T-helper 17 cell (primary cell): ENCODE measurements at places on chromosomes 6 and 20.

GRCh38 chr6:35044761-35045421 lies 96.2 kb downstream of the TCP11 start:
- H3K36me3 ChIP-seq: no peaks in the 10 kb centered on the region
- H3K27me3 ChIP-seq: no peaks in the 10 kb centered on the region
- H3K4me1 ChIP-seq: peaks cover 16% of the 10 kb centered on the region
- H3K27ac ChIP-seq: no peak overlapping the region
- no peak for DNase-seq
- no peak overlapping the region for H3K4me3 ChIP-seq

DNA sequence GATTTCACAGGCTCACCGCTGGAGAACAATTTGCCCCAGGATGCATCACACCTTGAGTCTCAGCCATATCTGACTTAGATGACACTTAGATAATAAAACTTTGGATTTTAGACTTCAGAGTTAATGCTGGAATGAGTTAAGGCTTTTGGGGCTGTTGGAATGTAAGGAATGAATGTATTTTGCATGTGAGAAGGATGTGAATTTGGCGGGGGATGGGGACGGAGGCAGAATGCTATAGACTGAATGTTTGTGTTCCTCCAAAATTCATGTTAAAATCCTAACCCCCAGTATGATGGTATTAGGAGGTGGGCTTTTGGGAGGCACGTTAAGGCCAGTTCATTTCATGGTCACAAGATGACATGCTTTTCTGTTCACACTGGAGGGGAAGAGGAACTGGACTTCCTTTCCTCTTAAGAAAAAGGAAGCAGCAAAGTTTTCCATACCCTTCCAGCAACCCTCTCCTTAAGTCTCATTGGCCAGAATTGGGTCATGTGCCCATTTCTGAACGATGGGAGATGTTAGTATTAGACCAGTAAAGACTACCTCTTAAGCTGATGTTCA lies 5.8 kb upstream of the SRXN1 start:
- no peak overlapping the region for H3K27ac ChIP-seq
- H3K4me3 ChIP-seq: no peak overlapping the region
- H3K36me3 ChIP-seq: peaks cover 14% of the 10 kb centered on the region
- peaks cover 11% of the 10 kb centered on the region for H3K4me1 ChIP-seq

DNA sequence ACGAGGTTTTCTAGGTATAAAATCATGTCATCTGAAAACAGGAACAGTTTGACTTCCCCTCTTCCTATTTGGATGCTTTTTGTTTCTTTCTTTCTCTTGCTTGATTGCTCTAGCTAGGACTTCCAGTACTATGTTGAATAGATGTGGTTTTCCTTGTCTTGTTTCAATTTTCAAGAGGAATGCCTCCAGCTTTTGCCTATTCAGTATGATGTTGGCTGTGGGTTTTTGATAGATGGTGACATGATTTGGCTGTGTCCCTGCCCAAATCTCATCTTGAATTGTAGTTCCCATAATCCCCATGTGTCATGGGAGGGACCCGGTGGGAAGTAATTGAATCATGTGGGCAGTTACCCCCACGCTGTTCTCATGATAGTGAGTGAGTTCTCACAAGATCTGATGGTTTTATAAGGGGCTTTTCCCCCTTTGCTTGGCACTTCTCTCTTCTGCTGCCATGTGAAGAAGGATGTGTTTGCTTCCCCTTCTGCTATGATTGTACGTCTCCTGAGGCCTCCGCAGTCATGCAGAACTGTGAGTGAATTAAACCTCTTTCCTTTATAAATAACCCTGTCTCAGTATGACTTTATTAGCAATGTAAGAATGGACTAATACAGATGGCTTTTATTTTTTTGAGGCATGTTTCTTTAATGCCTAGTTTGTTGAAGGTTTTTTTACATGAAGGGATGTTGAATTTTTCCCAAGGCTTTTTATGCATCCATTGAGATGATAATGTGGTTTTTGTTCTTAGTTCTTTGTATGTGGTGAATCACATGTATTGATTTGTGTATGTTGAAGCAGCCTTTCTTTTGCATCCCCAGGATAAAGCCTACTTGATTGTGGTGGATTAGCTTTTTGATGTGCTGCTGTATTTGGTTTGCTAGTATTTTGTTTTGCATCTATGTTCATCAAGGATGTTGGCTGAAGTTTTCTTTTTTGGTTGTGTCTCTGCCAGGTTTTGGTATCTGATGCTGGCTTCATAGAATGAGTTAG lies 239.1 kb downstream of the THBS2 start:
- H3K27ac ChIP-seq: no peak overlapping the region
- no peak for DNase-seq
- no peaks in the 10 kb centered on the region for H3K36me3 ChIP-seq

GRCh38 chr6:49646130-49646824 lies 9.6 kb upstream of the RHAG start:
- H3K36me3 ChIP-seq: no peaks in the 10 kb centered on the region
- no peak overlapping the region for H3K4me3 ChIP-seq
- no peaks in the 10 kb centered on the region for H3K4me1 ChIP-seq
- no peaks in the 10 kb centered on the region for H3K27me3 ChIP-seq
- DNase-seq: no peak
- no peak overlapping the region for H3K27ac ChIP-seq

DNA sequence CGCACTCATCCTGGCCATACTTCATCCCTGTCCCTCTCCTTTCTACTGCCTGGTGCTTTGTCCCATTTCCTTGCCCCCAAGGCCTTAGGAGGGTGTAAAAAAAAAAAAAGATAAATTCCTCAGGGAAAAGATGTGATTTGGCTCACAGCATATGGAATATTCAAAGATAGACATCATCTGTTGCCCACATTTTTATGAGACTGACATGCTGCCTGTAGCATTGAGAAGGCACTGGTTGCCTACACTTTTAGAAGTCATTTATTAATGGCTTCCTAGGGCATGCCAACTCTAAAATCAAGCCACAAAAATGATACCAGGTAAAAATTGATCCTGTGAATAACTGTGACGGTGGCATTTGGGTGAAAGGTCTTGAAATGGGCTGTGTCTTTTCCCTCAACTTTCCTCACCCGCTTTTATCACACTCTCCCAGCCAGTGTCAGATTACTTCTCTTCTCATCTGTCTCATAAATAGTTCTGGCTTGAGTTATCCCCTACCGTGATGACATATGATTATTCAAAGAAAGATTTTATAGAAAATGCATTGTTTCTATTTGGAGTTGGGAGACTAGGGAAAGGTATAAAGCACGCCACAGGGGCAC lies 139.4 kb downstream of the CARMIL1 start:
- no peaks in the 10 kb centered on the region for H3K36me3 ChIP-seq
- no peaks in the 10 kb centered on the region for H3K4me1 ChIP-seq
- no peak overlapping the region for H3K4me3 ChIP-seq
